NCI-H524 treated with DMSO at 0.1 percent for 48 hours (cell line): ENCODE measurements at places on chromosomes 5 and 9.
A peak's percentile ranks its signal among the peaks of the same experiment; 100 is the strongest.

DNA sequence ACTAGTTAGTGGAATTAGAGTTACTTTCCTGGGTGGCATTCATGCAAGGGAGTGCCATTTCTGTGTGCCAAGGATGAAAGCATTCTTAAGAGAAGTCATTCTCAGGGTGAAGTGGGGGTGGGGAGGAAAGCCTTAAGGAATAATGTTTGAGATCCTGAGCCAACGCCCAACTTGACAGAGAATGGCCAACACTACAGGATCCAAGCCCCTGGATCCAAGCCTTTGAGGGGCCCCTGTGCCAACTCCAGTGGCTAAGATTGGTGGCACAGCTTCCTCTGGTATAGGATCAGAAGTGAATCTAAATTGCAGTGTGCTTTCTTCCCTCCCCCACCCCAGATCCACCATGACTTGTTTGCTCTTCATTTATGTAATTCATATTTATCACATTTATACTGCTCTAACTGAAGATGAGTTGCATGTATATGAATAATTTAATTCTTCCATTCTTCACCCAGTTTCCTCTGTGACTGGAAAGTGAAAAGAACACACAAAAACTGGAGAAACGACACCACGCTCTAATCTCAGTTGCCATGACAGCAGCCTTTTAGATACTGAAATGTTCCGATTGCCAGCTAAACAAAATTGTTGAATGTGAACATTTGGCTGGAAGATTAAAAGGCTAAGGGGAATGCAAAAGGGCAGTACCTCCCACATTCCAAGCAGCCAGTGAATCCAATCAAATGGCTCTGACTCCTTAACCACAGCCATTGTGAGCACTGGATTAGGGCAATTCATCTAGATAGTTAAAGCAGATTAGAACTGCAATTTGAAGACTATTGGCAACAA lies 4.5 kb downstream of the ZNF608 start:
- DNase-seq: peak; percentile 95

- DNase-seq: no peak
These were observed 26.6 kb upstream of the ABLIM3 start for GRCh38 chr5:149114403-149115312.

DNA sequence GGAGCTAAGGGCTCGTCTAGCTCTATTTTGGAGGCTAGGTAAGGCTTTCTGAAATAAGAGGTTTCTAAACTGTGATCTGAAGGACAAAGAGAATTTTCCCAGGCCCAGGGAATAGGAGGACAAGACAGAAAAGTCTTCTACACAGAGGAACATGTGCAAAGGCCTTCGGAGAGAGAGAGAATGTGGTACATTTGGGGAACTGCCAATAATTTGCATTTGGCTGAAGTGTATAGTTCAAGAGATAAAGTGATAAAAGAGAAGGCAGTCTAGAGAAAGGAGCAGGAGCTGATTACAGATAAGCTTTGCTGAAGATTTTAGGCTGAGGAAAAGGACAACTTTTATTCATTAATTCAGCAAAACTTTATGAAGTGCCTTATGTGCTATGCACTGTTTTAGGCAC lies 214.4 kb upstream of the ELL2 start:
- DNase-seq: no peak

DNA sequence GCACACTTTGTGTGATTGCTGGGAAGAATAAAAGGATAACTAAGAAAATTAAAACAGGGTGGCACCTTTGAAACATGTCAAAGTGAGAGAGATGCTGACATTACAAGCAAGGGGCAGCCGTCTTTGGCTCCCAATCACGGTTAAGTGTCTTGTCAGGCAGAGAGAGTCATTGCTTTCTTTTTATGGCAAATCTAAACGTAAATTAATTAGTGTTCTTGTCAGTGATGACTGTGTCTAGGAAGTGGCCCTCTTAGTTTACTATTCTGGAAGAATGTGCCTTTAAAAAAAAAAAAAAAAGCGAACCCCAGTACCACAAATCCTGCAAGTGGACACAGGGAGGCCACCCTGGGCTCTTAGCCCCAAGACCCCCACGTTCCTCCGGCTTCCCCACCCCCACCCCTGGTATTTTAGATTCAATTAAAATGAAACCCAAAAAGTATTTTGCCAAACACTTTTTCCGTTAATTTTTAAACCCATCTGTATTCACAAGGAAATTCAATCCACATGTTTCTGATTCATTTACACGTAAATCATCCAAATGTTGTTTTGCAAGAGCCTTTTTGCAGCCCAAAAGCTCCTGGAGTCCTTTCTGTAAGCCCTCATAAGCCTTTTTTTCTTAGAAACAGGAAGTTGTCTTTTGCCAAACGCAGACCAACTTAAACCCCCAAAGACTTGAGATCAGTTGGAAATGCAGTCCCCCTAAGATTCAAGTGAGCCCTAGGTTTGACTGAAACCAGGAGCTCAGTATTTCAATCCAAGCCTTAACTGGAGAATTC lies 399.3 kb downstream of the EBF1 start:
- no peak for DNase-seq

- DNase-seq: no peak
These were observed 25.1 kb downstream of the NANS start for GRCh38 chr9:98081477-98082219.

DNA sequence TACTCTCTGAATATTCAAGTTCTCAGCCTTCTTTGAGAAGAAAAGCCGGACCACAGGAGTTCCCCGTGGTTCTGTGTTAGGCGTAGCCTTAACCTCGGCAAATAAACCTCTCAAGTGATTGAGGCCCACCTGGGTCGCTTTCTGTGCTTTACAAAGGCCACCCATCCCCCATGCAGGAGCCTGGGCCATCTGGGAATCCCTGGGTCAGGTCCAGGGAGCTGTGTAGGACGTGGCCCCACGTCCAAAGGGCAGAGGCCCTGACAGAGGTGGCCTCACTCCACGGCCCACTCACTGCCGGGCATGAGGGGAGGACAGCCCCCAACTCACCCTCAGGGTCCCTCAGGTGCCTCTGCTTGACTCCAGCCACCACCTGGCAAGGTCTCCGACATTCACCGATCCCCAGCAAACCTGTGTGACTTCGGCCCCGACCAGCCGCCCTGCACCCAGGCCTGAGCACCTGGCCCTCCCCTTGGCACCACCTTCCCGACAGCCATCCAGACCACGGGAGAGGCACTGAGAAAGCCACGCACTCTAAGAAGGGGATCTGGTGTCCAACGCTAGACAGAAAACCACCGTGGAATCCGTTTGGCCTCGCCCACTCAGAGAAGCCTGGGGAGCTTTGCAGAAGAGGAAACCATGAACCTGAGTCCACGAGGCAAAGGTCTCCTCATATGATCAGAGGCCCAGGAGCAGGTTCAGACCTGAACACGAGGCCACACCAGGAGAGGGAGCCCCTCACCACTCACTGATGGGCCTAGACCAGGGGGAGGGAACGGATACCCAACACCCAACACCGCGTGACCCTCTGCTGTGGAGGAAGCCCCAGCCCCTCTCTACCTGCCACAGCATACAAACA lies 4.5 kb downstream of the SLC12A7 start:
- DNase-seq: no peak

DNA sequence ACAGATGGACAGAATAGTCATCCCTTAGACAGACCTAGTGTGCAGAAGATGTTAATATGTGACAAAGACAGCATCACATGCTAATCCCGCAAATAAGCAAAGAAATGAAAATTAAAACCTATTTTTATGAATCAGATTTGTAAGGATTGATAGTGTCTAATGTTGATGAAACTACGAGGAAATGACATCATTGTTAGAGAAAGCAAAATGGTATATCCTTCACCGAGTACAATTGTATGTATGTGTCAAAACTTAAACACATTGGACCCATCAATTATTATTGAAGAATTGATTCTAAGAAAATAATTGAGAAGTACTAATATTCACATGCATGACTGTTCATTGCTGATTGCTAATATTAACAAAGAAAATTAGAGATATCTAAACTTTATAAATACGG lies 493.2 kb downstream of the BNC2 start:
- no peak for DNase-seq

- DNase-seq: no peak
These were observed 46.8 kb upstream of the CLPTM1L start for GRCh38 chr5:1391691-1392090.

DNA sequence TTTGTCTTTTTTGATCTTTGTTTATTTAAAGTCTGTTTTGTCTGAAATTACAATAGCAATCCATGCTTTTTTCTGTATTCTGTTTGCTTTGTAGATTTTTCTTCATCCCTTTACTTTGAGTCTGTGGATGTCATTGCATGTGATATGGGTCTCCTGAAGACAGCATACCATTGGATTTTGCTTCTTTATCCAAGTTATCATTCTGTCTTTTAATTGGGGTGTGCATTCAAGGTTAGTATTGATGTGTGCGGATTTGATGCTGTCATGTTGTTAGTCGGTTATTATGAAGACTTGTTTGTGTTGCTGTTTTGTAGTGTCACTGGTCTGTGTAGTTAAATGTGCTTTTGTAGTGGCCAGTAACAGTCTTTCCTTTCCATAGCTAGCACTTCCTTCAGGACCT lies 23.0 kb downstream of the POLK start:
- no peak for DNase-seq

GRCh38 chr5:91313757-91314673 lies 69.1 kb downstream of the ARRDC3 start:
- DNase-seq: peak; percentile 48

- DNase-seq: no peak
These were observed 265.8 kb downstream of the SLF1 start for GRCh38 chr5:94884311-94884710.

DNA sequence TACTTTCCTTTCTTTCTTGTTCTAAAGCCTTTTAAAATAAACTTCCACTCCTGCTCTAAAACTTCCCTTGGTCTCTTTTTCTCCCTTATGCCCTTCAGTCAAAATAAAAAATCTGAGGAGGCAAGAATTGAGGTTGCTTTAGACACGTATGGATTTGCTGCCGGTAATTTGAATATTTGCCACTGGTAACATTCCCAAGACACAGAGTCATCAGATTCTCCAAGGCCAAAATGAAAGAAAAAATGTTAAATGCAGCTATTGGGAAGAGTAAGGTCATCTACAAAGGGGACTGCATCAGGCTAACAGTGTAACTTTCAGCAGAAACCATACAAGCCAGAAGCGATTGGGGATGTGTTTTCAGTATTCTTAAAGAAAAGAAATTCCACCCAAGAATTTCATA lies 311.1 kb downstream of the CDH18 start:
- no peak for DNase-seq

DNA sequence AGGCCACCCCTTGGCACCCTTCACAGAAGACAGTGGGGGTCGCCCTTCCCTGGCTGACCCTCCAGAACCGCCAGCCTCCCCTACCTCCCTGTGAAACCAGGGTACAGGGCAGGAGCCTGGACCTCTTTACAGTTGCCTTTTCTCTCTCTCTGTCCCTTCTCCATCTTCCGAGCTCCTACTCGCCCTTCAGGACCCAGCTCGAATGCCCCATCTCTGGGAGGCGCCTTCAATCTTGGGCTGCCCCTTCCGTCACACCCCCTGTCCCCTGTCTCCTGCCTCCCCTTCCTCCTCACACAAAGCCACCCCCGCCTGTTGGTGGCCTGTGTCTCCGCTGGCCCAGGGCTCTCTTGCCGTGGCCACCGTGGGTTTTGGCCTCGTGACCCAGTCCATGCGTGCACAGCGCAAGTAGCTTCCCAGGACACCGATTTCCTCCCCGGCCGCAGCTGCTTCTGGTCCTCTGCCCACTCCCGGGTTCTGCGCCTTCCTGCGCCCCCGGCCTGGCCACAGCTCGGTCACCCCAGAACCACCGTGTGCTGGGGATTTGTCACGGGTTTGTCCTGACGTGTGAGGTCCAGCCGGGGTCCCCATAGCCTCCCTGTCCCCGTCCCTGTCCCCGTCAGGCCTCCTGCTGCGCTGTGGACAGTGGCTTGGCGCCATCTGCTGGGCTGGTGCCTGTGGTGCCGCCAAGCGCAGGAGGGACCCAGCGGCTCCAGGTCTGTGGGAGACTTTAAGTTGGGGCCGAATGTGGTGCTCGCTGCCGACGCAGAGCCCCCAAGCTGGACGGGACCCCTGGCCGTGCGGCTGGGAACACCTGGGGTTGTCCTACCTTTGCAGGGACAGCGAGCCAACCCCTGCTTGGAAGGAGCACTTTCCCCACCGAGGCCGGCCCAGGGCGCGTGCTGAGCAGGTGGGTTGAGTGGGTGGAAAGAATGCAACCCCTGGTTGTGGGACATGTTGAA lies 4.0 kb upstream of the TMEM250 start:
- DNase-seq: no peak

- DNase-seq: no peak
These were observed 58.6 kb downstream of the TMC1 start for GRCh38 chr9:72579880-72580550.

GRCh38 chr5:148861088-148861487 lies 34.7 kb downstream of the ADRB2 start:
- DNase-seq: no peak

DNA sequence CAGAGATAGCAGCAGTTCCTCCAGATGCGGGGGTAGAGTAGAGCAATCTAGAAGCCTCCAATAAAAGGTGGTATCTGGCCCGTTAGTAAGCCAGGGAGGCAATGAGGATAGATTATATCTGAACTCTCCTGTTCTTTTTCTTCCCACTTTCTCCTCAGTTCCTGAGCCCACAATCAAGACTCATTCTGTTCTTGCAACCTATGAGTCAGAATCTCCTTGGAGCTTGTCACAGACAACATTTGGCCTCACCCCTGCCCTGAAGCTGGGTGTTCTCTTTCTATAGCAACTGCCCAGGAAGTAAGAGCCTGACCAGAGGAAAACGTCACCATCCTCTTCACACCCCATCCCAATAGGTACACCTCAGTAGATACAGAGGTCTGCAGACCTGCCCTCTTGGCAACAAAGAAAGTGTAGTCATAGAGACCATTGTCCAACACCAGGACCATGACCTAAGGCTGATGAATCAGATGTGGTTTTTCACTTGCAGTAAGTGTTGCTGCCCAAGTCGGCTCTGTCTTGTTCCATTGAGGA lies 76.3 kb upstream of the PCA3 start:
- no peak for DNase-seq

DNA sequence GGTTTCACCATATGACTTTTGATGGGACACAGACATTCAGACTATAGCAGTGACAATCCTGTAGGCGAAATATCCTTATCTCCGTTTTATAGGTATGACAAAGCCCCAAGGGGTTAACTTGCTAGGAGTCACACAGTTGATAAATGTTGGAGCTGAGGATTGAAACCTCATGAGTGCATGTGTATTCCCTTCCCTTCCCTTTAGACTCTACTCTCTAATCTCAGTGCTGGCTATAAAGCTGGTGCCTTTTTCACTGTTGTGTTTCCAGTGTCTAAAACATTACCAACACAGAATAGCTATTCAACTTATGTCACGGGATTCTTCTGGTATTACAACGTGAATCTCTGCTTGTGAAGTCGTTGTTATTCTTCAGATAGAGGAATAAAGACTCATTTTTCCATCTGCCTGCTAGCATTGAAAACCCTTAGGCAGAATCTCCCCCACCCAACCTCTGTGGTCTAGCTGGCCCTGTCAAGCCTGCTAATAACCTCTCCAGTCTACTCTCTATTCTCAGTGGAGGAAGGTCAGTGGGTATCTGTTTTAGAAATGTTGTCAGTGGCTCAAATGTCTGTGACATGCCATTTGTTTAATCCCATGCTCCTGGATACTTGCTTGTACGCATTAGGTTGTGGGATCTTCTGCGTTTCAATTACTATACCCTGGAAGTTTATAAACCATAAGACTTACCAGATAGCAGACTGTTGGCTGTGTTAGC lies 121.2 kb downstream of the TLE4 start:
- no peak for DNase-seq
